Stimulated activated CD4-positive, alpha-beta T cell treated with anti-CD3 and anti-CD28 coated beads, Interleukin-4, amount 100 ng/mL, for 48 hours (primary cell): ENCODE measurements at places on chromosomes 2 and 18.

DNA sequence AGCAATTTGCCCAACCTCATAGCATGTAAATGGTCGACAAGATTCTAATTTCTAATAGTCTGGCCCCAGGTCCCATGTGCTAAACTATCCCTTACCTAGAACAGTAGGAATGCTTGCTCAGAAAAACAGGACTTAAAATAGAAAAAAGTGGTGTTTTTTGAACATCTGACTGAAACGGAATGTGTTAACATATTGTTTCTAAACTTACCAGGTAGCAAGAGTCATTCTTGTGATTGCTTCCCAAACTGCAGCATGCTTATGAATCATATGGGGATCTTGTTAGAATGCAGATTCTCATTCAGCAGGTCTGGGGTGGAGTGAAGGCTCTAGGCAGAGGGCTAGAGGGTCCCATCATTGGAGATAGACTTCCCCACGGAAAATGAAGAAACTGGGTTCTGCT lies 5.8 kb upstream of the SLC20A1 start:
- DNase-seq: no peak

- no peak for DNase-seq
These were observed 13.2 kb downstream of the NABP1 start for GRCh38 chr2:191691016-191691735.

- no peak for DNase-seq
These were observed 157.2 kb upstream of the TMEM200C start for GRCh38 chr18:6052449-6052913.

- DNase-seq: no peak
These were observed 380.7 kb downstream of the BCL11A start for GRCh38 chr2:60172801-60173200.

- no peak for DNase-seq
These were observed 73.0 kb upstream of the LGALSL start for GRCh38 chr2:64380853-64381527.
